ENCODE measurements at places on chromosomes 4 and X.

DNA sequence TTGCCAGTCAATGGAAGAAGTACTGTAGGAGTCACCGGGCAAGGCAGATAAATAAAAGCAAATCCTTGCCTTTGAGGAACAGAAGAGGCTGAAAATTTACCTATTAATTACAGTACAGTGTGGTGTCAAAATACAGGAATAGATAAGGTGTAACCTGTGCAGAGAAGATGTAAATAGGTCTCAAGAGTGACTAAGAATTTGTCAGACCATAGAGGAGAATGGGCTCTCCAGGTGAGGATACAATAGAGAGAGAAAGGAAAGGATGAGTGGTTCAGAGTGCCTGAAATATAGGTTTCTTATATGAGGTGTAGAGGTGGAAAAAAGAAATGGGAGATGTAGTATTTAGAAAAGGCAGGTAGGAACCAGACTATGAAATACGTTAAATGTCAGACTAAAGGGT, 801 bp upstream of the ZC4H2 start:
- no peak for DNase-seq

- DNase-seq = no peak
Measured at GRCh38 chr4:33427676-33428075, 2707.5 kb downstream of the PCDH7 start.

DNA sequence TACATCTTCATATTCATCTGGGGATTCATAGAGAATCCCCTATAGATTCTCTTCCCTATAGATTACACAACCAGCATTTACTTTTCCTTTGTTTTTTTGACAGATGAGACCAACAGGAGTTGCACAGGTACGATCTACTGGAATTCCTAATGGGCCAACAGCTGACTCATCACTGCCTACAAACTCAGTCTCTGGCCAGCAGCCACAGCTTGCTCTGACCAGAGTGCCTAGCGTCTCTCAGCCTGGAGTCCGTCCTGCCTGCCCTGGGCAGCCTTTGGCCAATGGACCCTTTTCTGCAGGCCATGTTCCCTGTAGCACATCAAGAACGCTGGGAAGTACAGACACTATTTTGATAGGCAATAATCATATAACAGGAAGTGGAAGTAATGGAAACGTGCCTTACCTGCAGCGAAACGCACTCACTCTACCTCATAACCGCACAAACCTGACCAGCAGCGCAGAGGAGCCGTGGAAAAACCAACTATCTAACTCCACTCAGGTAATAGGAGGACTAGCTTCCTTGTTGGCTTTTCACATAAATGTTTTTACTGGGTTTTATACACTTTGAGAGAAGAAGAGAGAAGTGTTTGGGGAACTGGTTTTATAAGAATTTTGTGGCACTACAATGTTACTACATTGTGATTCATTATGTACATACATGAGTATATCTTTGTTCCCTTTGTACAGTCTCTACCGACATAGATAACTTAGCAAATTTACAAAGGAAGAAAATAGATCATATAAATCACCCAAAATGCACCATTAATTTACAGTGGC, 137.2 kb downstream of the DIPK2B start:
- no peak for DNase-seq

DNA sequence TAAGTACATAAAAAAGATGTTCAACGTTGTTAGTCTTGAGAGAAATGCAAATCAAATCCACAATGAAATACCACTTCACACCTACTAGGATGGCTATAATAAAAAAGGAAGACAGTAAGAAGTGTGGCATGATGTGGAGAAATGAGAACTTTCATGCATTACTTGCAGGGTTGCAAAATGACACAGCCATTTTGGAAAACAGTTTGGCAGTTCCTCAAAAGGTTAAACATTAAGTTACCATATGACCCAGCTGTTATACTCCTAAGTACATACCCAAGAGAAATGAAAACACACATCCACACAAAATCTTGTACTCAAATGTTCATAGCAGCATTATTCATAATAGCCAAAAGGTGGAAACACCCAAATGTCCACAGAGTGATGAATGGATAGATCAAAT, 25.8 kb upstream of the LIMCH1 start:
- no peak for DNase-seq

DNA sequence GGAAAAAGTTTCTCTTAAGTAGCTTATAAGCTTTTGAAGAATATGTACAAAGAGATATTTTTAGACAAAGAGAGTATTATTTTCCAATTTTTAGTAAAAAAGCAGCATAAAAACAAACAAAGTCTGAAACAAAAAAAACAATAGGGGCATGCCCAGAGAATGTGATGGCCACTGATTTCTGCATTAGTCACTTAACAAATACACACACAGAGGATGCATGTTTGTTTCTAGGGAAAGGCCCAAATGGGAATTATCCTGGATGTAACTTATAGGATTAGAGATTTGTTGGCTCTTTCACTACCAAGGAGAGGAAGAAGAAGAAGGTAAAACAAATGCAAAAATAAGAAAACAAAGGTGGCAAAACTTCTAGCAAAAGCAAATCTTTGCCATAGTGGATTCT, 95.9 kb upstream of the SCOC start:
- no peak for DNase-seq

DNA sequence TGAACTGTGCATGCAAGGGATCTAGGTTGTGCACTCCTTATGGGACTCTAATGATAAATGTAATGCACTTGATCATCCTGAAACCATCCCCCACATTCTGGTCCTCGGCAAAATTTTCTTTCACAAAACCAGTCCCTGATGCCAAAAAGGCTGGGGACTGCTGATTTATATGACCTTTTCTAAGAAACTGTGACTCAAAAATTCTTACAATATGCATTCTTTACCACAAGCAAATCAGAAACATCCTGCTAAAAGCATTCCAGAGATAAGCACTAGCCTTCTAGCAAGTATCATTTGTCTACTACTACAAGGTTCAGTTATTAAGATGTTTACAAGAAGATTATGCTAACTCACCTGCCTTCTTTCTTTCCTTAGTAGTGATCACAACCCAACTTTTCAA, 166.5 kb upstream of the PCDH7 start:
- DNase-seq = no peak

- DNase-seq = no peak
Measured at GRCh38 chr4:101337688-101338087, 9.6 kb downstream of the PPP3CA start.

DNA sequence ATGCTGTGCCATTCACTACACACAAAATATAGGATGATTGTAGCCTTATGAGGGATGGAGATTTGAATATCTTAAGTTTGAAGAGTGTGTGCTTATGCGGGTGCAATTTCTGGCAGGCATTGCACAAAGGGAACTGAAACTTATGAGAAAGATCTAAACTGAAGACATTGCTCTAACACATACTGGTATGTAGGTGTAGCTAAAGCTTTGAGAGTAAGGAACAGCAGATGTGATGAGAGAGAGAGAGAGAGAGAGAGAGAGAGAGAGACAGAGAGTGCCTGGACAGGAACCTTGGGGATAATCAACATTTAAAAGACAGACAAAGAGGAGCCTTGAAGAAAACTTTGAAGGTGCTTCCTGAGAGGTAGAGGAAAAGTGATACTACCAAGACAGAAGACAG, 379.7 kb downstream of the SPRY1 start:
- no peak for DNase-seq

- DNase-seq = peak; percentile 0
Measured at GRCh38 chrX:55907968-55908607, 190.5 kb downstream of the RRAGB start.

- peak; percentile 27 for DNase-seq
Measured at GRCh38 chr4:102535398-102536082, 34.4 kb downstream of the NFKB1 start.

- DNase-seq = no peak
Measured at GRCh38 chrX:38240541-38240940, 19.9 kb upstream of the SRPX start.

DNA sequence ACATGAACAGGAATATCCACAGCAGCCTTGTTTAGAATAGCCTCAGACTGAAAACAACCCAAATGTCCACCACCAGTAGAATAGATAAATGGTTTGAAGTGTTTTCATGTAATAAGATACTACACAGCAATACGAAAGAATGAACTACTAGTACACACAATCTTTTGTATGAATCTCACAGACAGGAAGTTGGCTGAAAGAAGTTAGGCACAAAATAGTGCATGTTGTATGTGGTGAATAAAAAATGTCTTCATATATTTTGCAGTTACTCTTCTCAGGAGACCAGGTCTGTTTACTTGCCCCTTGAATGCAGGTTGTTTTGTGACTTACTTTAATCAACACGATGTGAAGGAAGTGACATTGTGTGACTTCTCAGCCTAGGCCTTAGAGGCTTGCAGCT, 75.9 kb upstream of the LEF1 start:
- no peak for DNase-seq

GRCh38 chr4:27604692-27605091, 744.1 kb downstream of the STIM2 start:
- DNase-seq = no peak

DNA sequence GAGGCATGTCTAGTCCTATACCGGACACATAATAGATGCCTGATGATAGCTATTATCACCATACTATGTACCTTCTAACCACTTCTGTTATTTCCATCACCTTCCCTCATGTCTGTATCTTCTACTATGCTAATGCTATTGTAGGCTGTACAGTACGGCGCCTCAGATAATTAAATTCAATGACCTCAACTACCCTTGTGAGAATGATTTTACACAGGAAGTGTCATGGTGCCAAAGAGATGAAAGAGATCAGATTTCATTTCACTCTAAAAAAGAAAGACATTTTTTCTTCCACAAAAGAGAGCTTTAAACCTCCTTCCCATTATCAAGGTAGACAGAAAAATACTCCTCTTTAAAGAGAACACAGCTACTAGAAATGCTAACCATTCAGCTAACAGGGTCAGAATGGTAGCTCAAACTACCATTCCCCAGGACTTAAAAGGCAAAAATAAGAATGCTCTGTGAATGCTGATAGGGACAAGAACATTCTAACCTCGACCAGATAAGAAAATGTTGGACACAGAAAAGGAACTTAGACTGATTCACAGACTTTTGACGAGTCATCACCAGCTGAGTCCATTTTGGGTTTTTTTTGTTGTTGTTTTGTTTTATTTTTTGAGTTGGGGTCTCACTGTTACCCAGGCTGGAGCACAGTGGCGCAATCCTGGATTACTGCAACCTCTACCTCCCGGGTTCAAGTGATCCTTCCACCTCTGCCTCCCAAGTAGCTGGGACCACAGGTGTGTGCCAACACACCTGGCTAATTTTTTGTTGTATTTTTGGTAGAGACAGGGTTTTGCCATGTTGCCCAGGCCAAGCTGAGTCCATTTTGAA, 99.2 kb upstream of the RAPGEF2 start:
- no peak for DNase-seq

DNA sequence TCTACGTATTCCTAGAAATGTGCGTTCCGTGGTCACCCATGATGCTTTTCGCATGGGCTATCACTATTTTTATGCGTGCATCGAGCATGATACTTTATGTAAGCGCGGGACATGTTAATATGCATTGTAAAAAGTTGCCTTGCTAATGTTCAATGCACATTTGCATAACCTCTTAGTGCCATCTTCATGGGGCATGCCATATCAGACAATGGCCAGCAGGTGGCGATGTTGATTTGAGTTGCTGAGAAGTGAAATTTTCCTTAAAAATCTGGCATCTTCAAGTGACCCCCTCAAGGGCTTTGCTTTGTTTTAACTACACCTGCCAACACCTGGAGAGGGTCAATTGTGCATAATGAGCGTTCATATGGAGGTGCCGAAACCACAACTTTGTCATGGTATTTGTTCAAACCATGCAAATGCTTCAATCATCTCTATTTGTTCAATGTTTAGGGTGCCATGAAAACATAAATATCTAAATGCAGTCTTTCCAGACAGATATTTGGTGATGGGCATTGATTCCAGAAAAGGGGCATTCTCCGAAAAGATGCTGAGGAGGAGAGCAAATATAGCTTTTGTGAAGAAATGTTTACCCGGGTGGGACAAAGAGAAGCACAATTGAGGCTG, 833.9 kb upstream of the PRKX start:
- peak; percentile 4 for DNase-seq

GRCh38 chr4:186137196-186137794, 32.8 kb downstream of the FAM149A start:
- DNase-seq = peak; percentile 4

GRCh38 chr4:128823025-128823661, 13.6 kb downstream of the JADE1 start:
- peak; percentile 93 for DNase-seq

DNA sequence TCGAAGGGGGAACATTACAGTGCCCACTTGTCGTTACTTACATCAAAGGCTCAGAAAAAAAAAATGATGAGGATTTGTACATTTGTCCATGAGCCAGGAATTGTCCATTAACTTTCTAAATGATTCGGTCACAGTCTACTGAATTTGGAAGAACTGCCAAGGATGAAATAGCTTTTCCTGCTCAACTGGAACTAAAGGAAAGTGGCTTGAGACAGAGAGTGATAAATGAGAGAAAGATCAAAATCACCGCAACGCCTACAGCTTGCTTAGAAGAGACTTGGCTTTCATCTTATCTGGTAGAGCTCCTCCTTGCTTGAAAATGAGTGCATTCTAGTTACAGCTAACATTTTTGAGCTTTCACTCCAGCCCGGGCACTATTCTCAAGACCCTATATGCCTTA, 55.5 kb upstream of the ADGRG2 start:
- DNase-seq = no peak

- peak; percentile 83 for DNase-seq
Measured at GRCh38 chr4:89056953-89057398, at the start of gene FAM13A. FAM13A (minus strand) TSS chr4:89057185; CDS start chr4:89056964, 221 bp downstream.

GRCh38 chrX:131308980-131309379, 19.9 kb upstream of the IGSF1 start:
- DNase-seq = no peak

DNA sequence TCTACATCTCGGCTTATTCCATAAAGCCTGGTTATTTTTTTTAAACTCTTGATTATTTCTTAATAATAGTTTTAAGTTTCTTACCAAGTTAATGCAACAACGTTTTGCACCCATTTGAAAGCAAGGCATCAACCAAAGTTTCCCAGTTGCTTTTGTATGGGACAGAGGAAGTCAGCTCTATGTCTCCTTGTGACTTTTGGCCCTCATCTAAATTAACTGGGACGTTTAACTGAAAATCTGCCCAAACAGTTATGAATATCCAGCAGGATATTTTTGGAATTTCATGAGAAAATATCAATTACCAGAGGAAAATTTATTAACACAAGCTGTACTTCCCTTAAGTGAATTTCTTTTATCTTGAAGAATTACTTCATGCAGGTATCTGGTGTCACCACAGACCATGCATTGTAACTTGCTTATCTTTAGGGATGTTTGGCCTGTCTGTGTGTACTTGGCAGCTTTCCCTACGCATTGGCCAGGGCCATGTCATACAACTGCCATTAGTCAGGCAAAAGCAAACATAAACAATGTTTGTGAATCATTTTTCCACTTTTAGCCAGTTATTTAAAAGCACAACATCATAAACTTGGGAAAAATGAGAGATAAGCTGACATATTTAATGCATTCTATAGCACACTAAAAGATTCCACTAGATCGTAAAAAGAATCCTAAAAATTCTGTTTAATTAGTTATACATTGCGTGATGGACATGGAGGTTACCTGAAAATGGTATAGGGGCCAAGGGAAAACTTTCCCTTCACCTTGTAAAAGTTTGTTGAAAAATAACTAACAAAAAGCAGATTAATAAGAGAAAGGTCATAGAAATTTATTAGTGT, 101.4 kb upstream of the PDE5A start:
- DNase-seq = no peak

GRCh38 chr4:7299908-7300710, 107.8 kb downstream of the SORCS2 start:
- DNase-seq = no peak

GRCh38 chr4:90328558-90328957, 201.4 kb downstream of the CCSER1 start:
- DNase-seq = no peak

- DNase-seq = peak; percentile 15
Measured at GRCh38 chr4:186144946-186145569, 40.6 kb downstream of the FAM149A start.

GRCh38 chrX:53433651-53434639, at the start of gene HSD17B10:
HSD17B10 (minus strand) TSS chrX:53434370; CDS start chrX:53434345, 25 bp downstream.
- no peak for DNase-seq

Data from fibroblast of skin of left quadriceps (primary cell).